ENCODE measurements at places on chromosomes 3 and 15.

GRCh38 chr3:65170390-65171042 lies 482.7 kb upstream of the ADAMTS9 start:
- peak; percentile 4 for DNase-seq

- peak; percentile 48 for DNase-seq
These were observed 20.9 kb downstream of the CD276 start for GRCh38 chr15:73704869-73705645.

- DNase-seq, result no peak
These were observed 243.6 kb downstream of the EDEM1 start for GRCh38 chr3:5431146-5431545.

DNA sequence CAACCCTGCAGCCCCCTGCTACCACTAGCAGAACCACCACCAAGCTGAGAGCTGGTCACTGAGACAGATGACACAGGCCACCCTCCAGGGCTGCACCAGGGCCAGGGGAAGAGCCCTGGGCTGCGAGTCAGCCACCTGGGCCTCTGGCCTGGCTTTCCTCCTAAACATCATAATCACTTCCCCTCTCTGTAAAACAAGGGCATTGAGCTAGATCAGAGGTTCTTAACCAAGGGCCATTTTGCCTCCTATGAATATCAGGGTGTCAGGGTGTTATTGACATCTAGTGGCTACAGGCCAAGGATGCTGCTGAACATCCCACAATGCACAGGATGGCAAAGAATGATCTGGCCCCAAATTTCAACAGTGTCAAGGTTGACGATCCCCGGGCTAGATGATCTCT lies 25.2 kb downstream of the TLE3 start:
- no peak for DNase-seq

DNA sequence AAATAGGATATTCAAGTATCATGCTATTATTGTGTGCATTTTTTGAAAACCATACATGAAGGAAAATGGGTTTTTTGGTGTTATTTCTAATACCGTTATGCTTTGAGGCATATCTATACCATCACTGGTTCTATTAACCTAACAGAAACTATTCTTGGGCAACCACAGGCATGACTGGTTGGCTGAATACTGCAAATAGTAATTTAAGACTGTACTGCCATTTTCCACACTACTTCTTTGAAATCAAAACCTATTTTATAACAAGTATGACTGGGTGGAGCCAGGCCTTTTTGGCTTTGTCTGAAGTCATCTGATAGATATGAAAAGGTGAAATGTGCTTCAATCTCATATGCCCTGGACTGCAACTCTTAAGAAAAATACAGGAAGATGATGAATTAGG lies 115.1 kb downstream of the ULK4 start:
- no peak for DNase-seq

DNA sequence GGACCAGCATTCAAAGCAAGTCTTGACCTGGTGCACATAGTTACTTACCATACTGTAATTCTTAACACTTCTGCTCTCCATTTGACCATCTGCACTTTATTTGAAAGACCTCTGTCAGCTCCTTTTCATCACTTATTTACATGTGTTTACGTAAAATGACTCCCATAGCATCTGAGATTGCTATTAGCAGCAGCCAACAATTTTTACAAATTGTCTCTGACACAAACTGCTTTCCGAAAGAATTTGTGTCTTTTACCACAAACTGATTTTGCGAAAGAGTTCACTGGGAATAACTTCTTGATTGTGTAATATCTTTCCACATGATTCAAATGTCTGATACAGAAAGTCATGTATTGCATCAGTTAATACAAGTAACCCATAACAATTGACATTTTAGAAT lies 144.1 kb upstream of the PEX5L start:
- DNase-seq, result no peak

DNA sequence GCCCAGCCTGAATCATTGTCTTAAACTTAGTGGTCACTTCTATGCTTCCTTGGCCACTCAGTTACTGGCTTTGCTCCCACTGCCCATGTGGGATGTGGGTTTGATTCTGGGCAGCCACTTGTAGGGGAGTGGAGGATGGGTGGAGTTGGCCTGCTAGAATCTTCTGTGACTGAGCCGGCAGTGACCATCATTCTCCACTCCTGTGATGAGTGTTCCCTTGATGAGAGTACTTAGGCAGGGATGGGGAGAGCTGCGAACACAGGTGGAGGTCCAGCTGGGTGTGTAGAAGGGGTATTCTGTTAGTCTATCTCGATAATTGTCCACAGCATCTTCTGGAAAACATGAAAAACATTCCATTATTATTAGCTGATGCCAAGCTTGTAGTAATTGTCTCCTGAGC lies 8.0 kb downstream of the TM6SF1 start:
- no peak for DNase-seq

DNA sequence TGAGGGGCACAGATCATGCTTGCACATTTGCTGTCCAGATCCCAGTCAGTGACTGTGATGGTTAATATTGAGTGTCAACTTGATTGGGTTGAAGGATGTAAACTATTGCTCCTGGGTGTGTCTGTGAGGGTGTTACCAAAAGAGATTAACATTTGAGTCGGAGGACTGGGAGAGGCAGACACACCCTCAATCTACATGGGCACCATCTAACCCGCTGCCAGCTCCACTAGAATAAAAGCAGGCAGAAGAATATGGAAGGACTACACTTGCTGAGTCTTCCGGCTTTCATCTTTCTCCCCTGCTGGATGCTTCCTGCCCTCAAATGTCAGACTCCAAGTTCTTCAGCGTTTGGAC lies 5.1 kb downstream of the GP9 start:
- no peak for DNase-seq

- DNase-seq, result no peak
These were observed 159.4 kb downstream of the TMEM108 start for GRCh38 chr3:133197619-133198018.

- peak; percentile 23 for DNase-seq
These were observed at the start of gene ANXA2 for GRCh38 chr15:60397772-60398445. ANXA2 (minus strand) TSS chr15:60397986; CDS start chr15:60386075, 11,911 bp downstream.
